ENCODE measurements at places on chromosomes 12 and 14.

- DNase-seq = no peak
Measured at GRCh38 chr14:37170993-37171392, 1.4 kb downstream of the SLC25A21 start.

- DNase-seq = peak; percentile 46
Measured at GRCh38 chr14:50319293-50319692, 7.2 kb downstream of the DMAC2L start.

- DNase-seq = peak; percentile 77
Measured at GRCh38 chr14:23365732-23366425, 907 bp upstream of the EFS start.

- DNase-seq = no peak
Measured at GRCh38 chr12:128914908-128915563, 61.8 kb downstream of the GLT1D1 start.

DNA sequence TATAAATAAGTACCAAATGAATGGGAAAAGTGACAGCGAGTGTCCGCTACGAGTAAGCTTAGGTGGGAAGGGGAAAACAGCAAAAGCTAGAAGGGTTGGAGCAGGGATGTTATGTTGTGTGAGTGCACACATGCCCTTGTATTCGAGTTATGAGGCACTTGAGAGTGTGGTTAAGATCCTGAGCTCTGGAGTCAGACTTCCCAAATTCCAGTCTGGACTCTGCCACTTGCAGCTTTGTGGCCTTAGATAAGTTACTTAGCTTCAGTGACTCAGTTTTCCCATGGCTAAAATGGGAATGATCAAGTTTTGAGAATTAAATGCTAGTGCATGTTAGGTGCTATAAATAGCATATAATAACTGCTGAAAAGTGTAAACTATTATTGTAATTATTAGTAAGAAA lies 44.9 kb downstream of the KTN1 start:
- DNase-seq = peak; percentile 30

GRCh38 chr12:4289231-4289878 lies 15.8 kb downstream of the CCND2 start:
- DNase-seq = no peak

DNA sequence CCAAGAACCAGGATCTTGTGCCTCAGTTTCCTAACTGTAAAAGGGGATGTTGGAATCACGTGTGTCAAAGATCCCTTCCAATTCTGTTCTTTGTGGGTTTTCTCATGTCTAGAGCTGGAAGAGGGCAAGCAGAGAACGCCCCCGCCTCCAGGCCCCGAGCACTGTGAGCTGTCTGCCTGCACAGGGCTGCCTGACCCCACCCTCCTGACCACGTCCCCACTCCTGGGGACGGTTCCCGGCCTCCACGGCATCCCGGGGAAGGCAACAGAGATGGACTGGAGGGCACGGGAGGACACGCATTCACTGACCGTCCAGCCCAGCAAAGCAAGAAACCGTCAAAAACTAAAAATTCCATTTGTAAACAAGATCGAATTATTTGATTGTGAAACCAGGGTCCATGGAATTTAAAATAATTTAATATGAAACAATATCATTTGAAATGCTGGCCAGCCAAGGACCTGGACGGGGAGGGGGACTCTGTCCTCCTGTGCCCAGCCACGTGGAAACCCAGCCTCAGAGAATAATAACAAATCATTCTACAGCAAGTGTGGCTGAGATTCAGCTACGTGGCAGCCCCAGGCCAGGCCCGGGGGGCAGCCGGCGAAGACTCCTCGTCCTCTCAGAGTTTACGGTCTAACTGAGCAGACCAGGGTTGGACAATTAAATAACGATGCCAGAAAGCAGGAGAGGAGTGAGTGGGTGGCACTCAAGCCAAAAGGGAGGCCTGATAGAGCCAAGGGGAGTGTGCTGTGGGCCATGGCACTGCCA lies 87.3 kb upstream of the DIO3 start:
- DNase-seq = no peak

DNA sequence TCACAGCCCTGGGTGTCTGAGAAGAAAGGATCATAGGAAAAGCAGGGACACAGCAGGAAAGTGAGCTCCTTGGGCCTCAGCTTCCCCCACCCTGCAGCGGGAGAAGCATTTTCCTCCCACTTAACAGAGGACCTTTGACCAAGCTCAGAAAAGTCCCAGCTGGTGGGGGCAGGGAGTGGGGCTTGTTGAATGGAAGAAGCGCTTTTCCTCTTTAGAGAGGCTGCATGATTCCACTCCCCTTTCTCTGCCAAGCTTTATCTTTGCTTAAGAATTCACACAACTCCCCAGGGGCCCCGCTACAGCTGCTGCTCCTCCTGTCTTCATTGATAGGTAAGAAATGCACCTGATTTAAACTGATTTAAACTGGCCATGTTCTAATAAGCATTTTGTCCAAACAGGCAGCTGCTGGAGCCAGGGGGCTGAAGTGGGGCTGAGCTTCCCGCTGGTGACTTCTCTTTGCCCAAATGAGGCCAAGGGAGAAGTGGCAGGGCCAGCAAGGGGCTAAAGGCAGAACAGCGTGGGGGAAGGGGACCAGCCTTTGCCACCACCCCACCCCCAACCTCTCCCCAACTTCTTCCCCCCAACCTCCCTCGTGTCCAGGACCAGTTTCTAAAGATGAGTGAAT lies 1.7 kb upstream of the PAPLN start:
- DNase-seq = no peak

DNA sequence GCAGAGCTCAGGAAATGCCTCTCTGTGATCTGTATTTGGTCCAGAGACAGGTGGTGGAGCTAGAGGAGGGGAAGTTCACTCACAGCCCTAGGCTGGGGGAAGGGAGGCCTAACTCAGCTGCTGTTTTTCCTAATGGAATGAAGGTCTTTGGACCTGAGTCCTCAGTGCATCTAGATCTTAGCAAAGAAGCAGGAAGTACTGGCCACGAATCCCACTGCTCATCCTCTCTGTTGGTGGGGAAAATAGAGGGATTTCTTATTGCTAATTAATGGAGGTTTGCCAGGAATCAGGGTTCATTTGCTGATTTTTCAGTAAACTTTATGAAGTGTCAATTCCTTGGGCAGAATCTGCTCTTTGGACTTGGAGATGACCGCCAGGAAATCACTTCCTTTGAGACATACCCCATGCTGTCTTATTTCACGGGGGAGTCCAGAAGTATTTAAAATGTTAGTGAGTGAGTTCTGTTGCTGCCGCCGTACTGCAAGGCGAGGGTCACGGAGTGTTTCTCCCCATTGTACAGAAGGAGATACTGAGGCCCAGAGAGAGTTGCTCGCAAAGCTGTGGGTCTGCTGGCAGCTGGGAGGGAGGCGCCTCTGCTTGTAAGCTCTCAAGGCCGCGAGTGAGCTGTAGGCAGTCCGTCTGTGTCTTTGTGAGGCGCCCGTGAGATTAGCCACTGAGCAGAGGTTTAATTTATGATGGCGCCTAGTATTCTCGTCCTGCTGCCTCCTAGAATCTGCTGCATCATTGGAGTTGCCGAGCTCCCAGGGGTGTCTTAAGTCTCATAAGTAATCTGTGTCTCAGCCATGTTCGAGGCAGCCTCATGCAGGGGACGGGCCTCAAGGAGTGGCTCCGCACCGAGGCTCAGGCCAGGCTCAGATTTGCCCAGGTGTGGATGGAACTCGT lies 88.2 kb downstream of the TSPAN9 start:
- DNase-seq = no peak

DNA sequence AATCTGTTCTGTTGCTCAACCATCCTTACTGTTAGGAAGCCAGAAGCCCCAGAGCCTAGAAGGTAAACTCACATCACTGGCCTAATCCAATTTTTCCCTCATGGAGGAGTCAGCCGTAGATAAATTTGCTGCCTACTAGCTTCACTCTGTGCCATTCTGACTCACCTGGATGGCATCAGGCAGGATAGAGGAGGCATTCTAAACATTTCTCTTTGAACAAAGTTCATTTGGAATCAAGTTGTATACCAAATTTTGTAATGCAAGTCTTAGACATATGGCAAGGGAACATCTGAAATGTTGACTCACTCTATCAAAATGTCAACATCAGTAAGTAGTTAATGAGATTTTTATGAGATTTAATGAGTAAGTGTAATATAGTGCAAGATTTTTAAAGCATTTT lies 13.6 kb upstream of the TBC1D30 start:
- DNase-seq = peak; percentile 36

DNA sequence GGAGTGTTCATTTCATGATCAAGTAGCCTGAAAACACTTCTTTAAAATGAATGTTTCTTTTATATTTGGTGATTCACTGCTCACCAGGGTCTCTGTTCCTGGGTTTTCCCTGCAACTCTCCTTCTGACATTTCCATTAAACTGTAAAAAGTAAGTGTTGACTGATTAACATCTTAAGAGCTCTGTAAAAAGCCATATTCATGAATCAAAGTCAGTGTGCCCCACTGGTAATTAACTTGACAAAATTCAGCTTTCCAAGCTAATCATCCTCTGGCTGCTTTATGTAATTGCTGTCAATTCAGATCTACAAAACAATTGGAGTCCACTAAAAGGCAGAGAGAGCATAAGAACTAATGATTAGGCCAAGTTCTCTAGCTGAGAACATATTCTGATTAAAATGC lies 41.6 kb downstream of the CNTN1 start:
- DNase-seq = no peak
